Karpas-422 (cell line): ENCODE measurements at places on chromosomes 3 and 15. TPM values are rescaled to one million over a fixed set of nuclear protein-coding genes. Genes with fewer than 3 reads are reported as not detected.

The RBM6 gene
- 88.3 and 109 TPM in 2 replicates for total RNA-seq

DNA sequence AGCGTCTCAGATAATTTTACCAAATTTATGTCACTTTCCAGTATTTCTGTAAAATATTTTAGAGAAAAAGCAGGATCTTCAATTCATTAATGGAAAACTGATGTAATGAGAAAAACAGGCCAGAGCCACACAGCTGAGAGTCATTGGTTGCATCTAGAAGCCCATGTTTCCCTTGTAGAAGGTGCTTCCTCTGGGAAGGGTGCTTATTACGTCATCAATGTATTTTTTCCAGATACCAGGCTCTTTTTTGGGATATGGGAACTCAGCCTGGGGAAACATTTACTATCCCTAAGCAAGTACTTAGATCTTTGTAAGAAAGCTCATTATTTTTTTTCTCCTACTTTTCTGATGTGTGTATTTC, 89.1 kb upstream of the PHLDB2 start:
- no peak for DNase-seq

- no peak for DNase-seq
Observed at GRCh38 chr3:142244056-142244455, 18.7 kb upstream of the GK5 start.

GRCh38 chr3:111738790-111739189, 120.3 kb upstream of the PHLDB2 start:
- DNase-seq, result peak; percentile 52

DNA sequence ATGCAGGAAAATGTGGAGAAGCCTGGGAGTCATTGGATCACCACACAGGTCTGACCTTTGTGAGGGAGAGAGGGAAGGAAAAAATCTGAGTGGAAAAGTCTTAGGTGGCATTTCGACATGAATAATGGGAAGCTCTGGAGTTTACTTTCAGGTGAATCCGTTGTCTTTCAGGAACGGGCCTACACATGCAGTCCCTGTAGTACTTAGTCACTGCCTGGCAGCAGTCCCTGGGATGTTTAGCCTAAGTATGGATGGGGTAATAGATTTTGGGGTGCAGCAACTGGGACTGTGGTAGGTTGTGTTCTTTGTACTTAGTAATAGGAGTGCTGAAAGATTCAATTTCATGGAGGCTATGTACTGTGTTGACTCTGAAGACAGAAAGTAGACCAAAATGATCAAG, 227.5 kb upstream of the EPHA3 start:
- DNase-seq, result no peak

The CCDC191 gene
- 2.8 and 9.4 TPM in 2 replicates for total RNA-seq

The ARGFX gene
- total RNA-seq, result not detected in 2 replicates

DNA sequence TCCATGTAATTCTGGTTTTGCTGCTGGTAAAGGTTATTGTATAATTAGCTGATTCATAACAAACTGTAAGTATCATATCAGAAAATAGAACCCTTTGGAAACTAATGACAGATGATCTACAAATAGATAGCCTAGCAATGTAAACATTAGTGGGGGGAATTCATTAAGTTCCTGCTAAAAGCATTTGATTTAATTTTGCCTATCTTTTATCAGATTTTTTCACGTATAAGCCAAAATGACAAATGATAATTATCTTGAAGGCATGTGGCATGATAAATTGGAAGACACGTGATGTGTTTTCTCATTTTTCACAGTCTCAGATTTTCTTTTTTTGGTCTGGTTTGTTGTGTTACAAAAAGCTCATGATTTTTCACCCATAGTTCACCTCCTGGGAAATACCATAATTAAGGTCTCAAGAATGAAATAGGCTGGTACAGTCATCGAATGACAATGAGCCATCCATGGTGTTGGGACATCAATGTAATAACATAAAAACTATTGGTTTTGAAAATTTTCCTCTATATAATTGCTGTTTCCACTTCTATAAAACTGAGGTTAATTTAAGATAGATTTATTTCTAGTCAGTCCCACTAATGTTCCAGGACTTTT, 325.9 kb upstream of the TBL1XR1 start:
- DNase-seq, result no peak

- no peak for DNase-seq
Observed at GRCh38 chr15:100818927-100819326, 60.7 kb upstream of the ALDH1A3 start.

DNA sequence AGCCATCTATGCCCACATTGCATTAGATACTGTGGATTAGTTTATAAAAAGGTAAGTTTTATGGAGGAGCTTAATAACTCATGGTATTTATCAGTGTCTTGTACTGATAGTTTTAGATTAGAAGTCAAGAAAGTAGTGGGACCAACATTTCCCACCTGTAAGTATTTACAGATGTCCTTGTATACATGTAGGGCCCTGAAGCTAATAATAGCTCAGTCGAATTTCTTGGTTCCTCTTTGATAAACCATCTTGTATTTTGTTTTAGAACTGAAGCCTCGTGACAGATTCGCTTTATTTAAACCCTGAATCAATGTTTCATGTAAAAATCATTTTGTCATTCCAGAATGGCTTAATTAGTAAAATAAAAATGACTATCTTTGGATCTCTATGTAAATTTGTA, 73.4 kb downstream of the CRYBG3 start:
- no peak for DNase-seq

GRCh38 chr3:127287840-127288239, at the start of gene PRR20G:
PRR20G (minus strand) TSS chr3:127288046; CDS start chr3:127287365, 681 bp downstream.
- no peak for DNase-seq

DNA sequence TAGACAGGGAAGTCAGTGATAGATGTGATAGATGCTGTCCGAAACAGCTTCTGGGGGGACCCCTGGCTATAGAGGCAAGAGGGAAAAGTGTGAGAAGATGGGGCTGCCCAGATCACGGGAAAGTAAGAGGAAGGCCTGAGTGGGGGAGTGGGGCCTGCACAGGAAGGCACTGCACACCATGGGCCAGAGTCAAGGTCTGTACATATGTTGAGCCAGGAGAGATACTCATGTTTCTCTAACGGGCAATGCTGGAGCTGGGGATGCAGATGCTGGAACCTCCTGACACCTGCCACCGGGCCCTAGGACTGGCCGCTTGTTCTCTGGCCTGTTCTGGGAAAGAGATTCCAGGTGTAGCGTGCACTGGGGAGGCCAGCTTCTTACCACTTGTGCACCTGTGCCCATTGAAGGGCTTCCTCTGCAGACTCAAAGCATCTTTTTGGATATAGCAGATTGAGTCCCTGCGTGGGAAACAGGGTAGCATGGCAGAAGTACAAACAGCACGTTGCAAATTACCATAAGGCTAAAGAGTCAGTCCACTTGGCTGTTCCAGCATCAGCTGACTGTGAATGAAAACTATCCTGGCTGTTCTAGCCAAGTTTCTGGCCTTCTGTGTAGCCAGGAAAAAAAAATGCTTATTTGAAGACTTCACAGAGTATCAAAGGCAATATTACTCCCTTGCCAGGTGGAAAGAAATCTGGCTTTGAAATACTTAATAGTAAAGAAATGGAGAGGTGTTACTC, 77.1 kb upstream of the GSK3B start:
- DNase-seq, result no peak
